Testis (tissue), 5 donors: ENCODE measurements at places on chromosomes 7 and 10. TPM values are rescaled to one million over a fixed set of nuclear protein-coding genes. Genes with fewer than 3 reads are reported as not detected.

AGMO gene
- total RNA-seq, result 46.6 TPM

CPVL gene
- 26.6 TPM for total RNA-seq

VSTM4 gene
- total RNA-seq, result 26.0 TPM

ADAM12 gene
- 9.2 TPM for total RNA-seq

CYP26A1 gene
- total RNA-seq, result not detected

PDE1C gene
- 7.6 TPM for total RNA-seq

CYP3A7 gene
- total RNA-seq, result not detected

NODAL gene
- total RNA-seq, result 3.0 TPM

MNX1 gene
- total RNA-seq, result 3.3 TPM

ADGRA1 gene
- total RNA-seq, result 1.1 TPM

STEAP2 gene
- total RNA-seq, result 4.5 TPM

RELN gene
- total RNA-seq, result 3.8 TPM

RET gene
- total RNA-seq, result 9.5 TPM

PCDH15 gene
- total RNA-seq, result 1.7 TPM

PILRA gene
- 12.0 TPM for total RNA-seq

DNAH11 gene
- total RNA-seq, result 14.2 TPM
